ENCODE measurements at places on chromosomes 12 and 14.
A peak's percentile ranks its signal among the peaks of the same experiment; 100 is the strongest.

- no peak for DNase-seq
Measured at GRCh38 chr12:122958198-122958888, 7.9 kb downstream of the ABCB9 start.

GRCh38 chr12:98656289-98657101 is 11.4 kb downstream of the APAF1 start:
- DNase-seq = no peak

- DNase-seq = no peak
Measured at GRCh38 chr12:91513313-91513712, 330.7 kb upstream of the DCN start.

- DNase-seq = no peak
Measured at GRCh38 chr12:28611449-28611848, 421.2 kb downstream of the CCDC91 start.

GRCh38 chr12:20508962-20509361 is 140.6 kb downstream of the PDE3A start:
- no peak for DNase-seq

- DNase-seq = no peak
Measured at GRCh38 chr12:5451251-5451650, 19.3 kb downstream of the NTF3 start.

DNA sequence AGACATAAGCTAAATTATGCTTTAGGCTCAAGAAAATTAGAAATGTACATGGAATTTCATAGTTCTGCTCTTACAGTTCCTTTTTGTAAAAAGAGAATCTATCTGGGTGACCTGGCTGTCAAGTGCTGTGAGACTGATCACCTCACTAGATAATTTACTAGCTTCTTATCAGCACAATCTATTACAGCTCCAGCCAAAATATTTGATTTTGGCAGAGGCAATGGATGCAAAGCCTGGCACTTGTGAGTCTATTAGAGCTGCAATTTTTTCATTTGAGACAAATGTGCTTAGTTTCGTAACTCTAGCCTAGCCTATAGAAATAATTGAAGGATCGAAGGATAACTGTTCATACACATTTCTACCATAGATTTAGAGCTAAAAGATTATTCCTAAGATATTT is 927.5 kb downstream of the SLC6A15 start:
- no peak for DNase-seq

- DNase-seq = no peak
Measured at GRCh38 chr14:104125011-104125410, 13.4 kb upstream of the KIF26A start.

DNA sequence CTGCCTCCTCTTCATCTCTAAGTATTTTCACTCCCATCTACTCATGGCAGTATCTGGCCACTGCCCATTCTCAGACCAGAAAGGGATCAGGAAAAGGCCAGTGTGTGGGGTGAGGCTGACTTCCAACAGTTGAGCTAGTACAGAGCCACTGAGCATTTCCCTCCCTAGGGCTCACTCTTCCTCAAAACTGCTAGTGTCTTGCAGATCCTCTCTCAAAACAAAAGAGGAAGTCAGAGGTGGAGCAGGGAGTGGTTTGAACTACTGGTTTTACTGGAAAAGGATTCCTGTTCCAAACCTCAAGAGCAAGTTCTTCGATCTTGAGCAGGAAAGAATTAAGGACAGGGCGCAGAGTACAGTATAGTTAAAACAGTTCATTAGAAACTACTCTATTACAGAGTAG is 11.7 kb upstream of the RNASE10 start:
- DNase-seq = no peak

- no peak for DNase-seq
Measured at GRCh38 chr14:100651999-100652508, 64.8 kb upstream of the BEGAIN start.

GRCh38 chr14:90658541-90658967 is 157.7 kb downstream of the TTC7B start:
- no peak for DNase-seq

- DNase-seq = no peak
Measured at GRCh38 chr14:61547186-61548069, 147.9 kb upstream of the HIF1A start.

GRCh38 chr14:68704736-68705720 is 87.8 kb downstream of the ZFP36L1 start:
- DNase-seq = no peak

GRCh38 chr12:28879379-28879778 is 269.7 kb upstream of the FAR2 start:
- no peak for DNase-seq

DNA sequence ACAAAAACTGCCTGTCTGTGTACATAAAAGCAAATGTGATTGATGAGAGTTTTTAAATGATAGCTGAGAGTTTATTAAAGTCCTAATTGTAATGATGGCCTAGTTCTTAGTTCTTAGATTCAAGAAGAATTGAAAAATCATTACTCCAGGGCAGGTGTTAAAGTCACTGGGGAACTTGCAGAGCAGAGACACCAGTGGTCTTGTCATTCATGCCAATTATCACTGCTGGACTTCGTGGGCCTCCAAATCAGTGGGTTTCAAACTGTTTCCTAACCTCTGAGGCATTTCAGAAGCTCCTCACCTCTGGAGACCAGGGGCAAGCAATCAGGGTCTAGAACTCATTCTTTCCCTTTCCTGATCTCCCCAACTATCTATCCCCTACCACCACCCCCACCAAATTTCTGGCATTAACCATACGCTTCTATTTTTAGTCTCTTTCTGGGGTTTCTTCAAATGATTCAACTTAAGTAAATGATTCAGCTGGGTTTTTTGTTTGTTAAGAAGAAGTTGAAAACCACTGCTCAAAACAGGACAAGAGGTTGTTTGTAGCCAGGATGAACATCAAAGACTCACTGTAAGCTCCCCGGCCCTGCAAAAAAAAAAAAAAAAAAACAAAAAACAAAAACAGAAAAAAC is 80.1 kb downstream of the CEP83 start:
- DNase-seq = no peak

GRCh38 chr12:23847857-23848256 is 101.6 kb downstream of the SOX5 start:
- DNase-seq = no peak

- no peak for DNase-seq
Measured at GRCh38 chr14:31340297-31341063, 79.9 kb downstream of the HEATR5A start.

GRCh38 chr14:24710403-24711112 is 76.6 kb upstream of the GZMB start:
- DNase-seq = peak; percentile 12

DNA sequence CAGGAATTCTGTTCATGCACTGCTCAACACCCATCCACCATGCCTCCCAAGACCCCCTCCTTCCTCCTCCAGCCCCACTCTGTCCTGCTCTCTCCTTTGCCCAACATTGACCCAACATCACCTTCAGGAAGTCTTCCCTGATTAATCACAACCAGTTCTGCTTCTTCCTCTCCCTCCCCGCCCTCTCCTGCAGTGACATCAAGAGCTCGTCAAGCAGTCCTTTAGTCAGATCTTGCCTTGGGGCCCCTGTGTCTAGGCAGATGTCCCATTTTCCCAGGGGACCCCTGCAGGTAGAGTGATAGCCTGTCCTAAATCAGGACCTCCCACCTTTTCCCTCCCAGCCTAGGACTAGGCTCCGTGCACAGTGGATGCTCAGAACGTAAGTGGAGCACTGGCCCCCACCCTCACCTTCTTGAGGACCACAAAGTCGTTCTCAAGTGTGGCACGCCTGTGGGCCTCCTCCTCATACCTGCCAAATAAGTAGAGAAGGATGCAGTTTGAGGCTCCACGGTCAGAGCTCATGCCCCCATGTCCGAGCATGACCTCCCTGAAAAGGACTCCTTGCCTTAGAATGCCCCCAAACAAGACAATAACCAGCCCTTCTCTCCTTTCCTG is 2.3 kb downstream of the KRT78 start:
- no peak for DNase-seq

DNA sequence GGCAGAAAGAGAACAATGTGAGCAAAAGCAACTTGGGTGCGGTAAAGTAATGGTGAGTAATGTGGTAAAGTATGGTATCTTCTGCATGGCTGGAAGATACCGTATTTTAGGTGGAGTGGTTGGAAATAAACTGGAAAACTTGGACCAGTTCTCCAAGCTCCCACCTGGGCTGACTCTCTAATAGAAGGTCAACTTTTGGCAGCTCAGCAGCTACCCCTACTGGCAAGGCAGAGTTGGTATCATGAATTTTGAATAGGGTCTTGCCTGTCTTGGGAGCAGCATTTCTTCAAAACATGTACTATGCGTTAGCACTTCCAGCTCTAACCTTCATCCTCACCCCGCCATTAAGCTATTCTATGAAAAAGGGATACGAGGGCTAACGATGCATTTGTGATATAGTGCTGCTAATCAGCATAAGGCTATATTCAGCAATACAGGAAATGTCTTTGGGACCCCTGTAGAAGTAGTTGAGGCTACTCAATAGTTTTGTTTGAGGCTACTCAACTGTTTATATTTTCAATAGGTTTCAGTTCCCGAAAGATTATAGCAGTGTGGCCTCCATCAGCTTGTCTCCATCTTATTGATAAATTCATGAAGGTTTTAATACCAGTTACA is 276.3 kb upstream of the FAR2 start:
- DNase-seq = no peak

DNA sequence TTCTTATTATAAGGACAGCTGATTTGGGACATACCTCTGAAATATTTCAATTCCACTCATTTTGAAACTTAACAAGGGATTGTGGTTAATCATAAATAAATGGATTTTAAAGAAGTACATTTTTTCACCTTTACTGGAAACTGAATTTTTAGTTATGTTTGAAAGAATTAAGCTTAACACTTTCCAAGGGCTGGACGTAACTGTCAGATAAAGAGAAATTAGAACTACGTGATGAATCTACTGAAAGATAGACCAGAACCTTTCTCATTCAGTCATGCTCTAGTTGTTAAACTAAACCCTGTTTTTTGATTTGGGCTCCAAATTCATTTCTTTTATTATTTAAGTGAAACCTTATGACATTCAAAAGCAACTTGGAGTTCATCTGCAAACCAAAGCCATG is 1892.1 kb upstream of the SEL1L start:
- no peak for DNase-seq

- no peak for DNase-seq
Measured at GRCh38 chr12:100234591-100235304, 32.1 kb downstream of the DEPDC4 start.

- DNase-seq = no peak
Measured at GRCh38 chr14:53538316-53538881, 385.3 kb upstream of the DDHD1 start.

DNA sequence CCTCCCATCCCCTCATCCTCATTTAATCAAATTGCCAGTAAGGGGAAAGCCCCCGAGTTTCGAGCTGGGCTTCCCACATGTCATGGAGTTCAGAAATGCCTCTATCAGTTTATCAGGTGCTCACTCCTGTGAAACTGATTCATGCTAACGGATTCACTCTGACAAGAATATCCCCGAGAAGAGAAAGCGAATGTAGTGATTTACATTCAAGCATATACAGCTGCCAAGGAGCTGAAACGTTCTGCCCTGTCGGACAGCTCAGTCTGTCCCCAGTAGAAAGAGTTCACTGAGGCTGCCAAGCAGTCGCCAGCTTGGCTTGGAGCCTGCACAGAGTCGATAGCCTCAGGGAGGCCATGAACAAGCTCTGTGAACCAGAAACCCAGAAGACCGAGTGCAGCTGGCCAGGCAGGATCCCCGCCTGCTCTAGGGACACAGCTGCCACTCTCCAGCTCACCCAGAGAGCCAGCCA is 88.4 kb downstream of the TMCC3 start:
- no peak for DNase-seq

- DNase-seq = peak; percentile 33
Measured at GRCh38 chr12:113136128-113136989, 798 bp upstream of the RASAL1 start.

DNA sequence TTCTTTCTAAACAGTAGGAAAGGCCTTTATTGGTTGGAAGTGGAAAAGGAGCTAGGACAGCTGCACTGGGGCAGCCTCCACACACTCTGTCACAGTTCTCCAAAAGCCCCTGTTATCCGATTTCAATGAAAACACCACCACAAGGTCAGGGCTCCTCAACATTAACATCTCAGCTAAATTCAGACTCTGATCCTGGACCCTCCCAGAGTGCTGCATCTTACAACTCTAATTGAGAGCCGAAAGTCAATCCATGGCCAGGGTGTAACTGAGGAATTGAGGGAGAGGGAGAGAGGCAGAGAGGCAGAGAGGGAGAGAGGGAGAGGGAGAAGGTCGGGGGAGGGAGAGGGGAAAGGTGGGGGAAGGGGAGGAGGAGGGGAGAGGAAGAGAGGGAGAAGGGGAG is 32.1 kb downstream of the DICER1 start:
- no peak for DNase-seq

- no peak for DNase-seq
Measured at GRCh38 chr14:106276326-106277267, 750.2 kb downstream of the TMEM121 start.

DNA sequence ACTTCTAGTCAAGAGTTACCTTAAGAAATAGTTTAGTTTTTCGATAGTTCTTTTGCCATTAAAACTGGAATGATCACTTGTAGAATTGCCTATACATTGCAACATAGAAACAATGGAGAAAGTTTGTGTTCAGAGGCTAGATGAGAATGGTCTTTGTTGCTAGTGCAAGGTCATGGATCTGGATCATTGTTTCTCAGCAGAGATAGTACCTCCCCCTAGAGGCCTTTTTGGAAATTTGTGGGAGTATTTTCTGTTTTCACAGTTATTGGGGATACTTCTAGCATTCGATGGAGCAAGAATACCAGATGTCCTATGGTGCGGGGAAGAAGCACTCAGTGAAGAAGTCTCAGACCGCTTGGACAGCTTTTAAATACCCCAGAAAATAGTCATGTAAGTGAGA is 138.8 kb upstream of the HMGA2 start:
- DNase-seq = no peak

- no peak for DNase-seq
Measured at GRCh38 chr14:40003773-40004172, 571.5 kb upstream of the FBXO33 start.

GRCh38 chr14:61179061-61179690 is 102.0 kb downstream of the TMEM30B start:
- DNase-seq = no peak

Measured in T-helper 22 cell (primary cell).